ENCODE measurements at places on chromosomes 3 and 15. TPM values are rescaled to one million over a fixed set of nuclear protein-coding genes. Genes with fewer than 3 reads are reported as not detected.

DNA sequence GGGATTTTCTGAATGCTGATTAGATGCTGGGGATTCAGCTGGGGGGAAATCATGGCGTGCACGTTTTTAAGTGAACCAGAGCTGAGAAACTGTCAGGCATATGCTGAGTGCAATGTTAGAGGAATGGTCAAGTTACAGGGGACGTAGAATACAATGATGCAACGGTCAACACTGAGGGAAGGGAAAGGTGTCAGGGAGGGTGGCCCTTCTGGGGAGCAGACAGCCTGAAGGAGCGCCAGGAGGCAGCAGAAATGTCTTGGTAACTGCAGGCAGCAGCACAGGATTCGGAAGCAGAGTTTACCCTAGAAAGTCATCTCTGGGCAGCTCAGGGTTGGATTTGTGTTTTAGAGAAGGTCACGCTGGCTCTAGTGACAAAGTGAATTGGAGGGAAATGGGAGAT lies 47.6 kb upstream of the RGMA start:
- no peak for DNase-seq

GRCh38 chr3:31945738-31946052 lies 35.4 kb downstream of the OSBPL10 start:
- DNase-seq, result no peak

PCOLCE2 gene
- total RNA-seq, result 7.7 TPM

- DNase-seq, result no peak
Measured at GRCh38 chr3:166582236-166582635, 745.0 kb upstream of the BCHE start.

DNA sequence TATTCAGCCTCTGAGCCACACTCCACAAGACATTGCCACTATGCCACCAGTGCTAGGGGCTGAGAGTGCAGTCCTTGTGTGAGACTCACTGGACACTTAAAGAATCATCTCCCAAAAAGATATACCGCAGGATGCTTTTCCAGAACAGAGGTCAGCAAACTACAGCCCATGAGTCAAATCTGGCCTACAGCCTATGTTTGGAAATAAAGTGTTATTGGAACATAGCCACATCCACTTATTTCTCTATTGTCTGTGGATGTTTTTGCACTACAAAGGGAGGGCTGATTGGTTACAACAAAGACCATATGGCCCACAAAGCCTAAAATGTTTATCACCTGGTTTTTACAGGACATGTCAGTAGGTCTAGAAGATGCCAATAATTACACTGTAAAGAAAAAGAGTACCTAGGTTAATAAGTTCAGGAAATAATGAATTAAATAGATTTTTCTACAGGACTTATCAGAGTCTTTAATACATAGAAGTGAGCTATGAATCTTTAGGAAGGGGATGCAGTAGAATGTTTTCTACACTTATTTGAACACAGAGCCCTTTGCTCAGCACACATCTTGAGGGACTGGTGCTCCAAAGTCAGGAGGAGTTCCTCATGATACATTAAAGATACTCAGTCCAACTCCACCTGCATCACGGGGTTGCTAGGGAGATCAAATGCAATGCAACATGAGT lies 26.3 kb downstream of the SRGAP3 start:
- DNase-seq, result peak; percentile 37

VEPH1 gene
- total RNA-seq, result not detected

GRCh38 chr15:31302778-31303725 lies 23.6 kb upstream of the KLF13 start:
- peak; percentile 72 for DNase-seq
